ENCODE measurements at places on chromosomes 7 and 10. TPM values are rescaled to one million over a fixed set of nuclear protein-coding genes. Genes with fewer than 3 reads are reported as not detected.

OPN4 gene
- not detected for total RNA-seq

ZCWPW1 gene
- total RNA-seq: 2.6 TPM

AZGP1 gene
- not detected for total RNA-seq

FUOM gene
- 34.4 TPM for total RNA-seq

CH25H gene
- not detected for total RNA-seq

STX1A gene
- 33.5 TPM for total RNA-seq

TRIM74 gene
- 0.60 TPM for total RNA-seq

ZC3HAV1L gene
- not detected for total RNA-seq

TMEM26 gene
- 1.9 TPM for total RNA-seq

FAM237B gene
- total RNA-seq: not detected

DNA sequence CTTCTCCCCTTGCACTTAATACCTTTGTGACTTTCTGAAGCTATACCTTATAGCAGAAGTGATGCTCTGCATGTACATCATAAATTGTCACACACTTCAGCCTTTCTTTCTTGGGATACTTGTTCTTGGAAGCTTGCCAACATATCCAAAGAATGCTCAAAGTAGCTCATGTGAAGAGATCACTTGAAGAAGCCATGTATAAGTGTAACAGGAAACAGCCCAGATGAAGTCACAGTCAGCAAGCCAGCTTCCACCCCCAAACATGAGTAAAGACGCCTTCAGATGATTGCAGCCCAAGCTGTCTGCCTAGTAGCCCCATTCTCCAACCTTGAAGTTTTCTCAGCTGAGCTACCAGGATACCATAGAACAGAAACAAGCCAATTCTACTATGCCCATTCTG is 50.9 kb downstream of the DGKB start:
- H3K36me3 ChIP-seq: no peaks in the 10 kb centered on the region
- peak overlapping the region; percentile 29 for H3K27ac ChIP-seq
- no peaks in the 10 kb centered on the region for H3K27me3 ChIP-seq
- no peak for DNase-seq
- no peak overlapping the region for H3K4me3 ChIP-seq
- peaks cover 18% of the 10 kb centered on the region for H3K4me1 ChIP-seq

GRCh38 chr7:121638286-121638685 is 234.7 kb upstream of the PTPRZ1 start:
- H3K27ac ChIP-seq: no peak overlapping the region
- H3K27me3 ChIP-seq: peaks cover 11% of the 10 kb centered on the region
- no peak overlapping the region for H3K4me3 ChIP-seq
- peaks cover 1% of the 10 kb centered on the region for H3K36me3 ChIP-seq

DNA sequence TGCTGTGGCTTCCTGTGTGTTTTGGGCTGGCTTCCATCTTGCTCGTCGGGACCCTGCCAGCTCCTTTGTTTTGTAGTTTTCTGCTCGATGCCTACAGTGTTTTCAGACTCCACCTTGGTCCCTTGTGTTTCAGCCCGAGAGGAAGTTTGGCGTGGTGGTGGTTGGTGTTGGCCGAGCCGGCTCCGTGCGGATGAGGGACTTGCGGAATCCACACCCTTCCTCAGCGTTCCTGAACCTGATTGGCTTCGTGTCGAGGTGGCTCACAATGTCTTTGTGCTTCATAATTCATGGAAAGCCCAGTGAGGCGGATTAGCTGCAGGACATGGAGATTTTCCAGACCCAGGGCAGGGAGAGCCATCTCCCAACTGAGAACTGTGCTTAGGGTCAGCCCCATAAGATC is 29.3 kb downstream of the BLVRA start:
- no peak overlapping the region for H3K4me3 ChIP-seq
- H3K27me3 ChIP-seq: no peaks in the 10 kb centered on the region
- peaks cover 21% of the 10 kb centered on the region for H3K36me3 ChIP-seq
- H3K4me1 ChIP-seq: peaks cover 6% of the 10 kb centered on the region
- H3K27ac ChIP-seq: no peak overlapping the region

- H3K27ac ChIP-seq: no peak overlapping the region
- H3K4me1 ChIP-seq: no peaks in the 10 kb centered on the region
- H3K27me3 ChIP-seq: no peaks in the 10 kb centered on the region
- no peak overlapping the region for H3K4me3 ChIP-seq
Measured at GRCh38 chr7:42650171-42650570, 261.7 kb downstream of the C7orf25 start.

GRCh38 chr10:42488416-42488815 is 150.0 kb downstream of the ZNF33B start:
- H3K27me3 ChIP-seq: no peaks in the 10 kb centered on the region
- H3K4me1 ChIP-seq: peaks cover 20% of the 10 kb centered on the region
- DNase-seq: no peak
- no peaks in the 10 kb centered on the region for H3K36me3 ChIP-seq
- peak overlapping the region; percentile 53 for H3K4me3 ChIP-seq

GRCh38 chr7:46218461-46219200 is 297.6 kb upstream of the IGFBP3 start:
- no peaks in the 10 kb centered on the region for H3K36me3 ChIP-seq
- no peak for DNase-seq
- no peak overlapping the region for H3K4me3 ChIP-seq
- H3K27me3 ChIP-seq: no peaks in the 10 kb centered on the region
- no peak overlapping the region for H3K27ac ChIP-seq

GRCh38 chr7:155676052-155676451 is 31.6 kb downstream of the RBM33 start:
- H3K36me3 ChIP-seq: peaks cover 10% of the 10 kb centered on the region
- DNase-seq: no peak
- no peak overlapping the region for H3K27ac ChIP-seq
- H3K27me3 ChIP-seq: no peaks in the 10 kb centered on the region
- H3K4me1 ChIP-seq: peaks cover 20% of the 10 kb centered on the region

- no peak overlapping the region for H3K4me3 ChIP-seq
- H3K4me1 ChIP-seq: peaks cover 3% of the 10 kb centered on the region
- H3K27ac ChIP-seq: no peak overlapping the region
- H3K36me3 ChIP-seq: no peaks in the 10 kb centered on the region
- H3K27me3 ChIP-seq: peaks cover 14% of the 10 kb centered on the region
Measured at GRCh38 chr10:78437998-78438906, 404.6 kb downstream of the RPS24 start.

Data from chondrocyte (in vitro differentiated cells).